ENCODE measurements at places on chromosomes 1 and 21.

GRCh38 chr1:235504122-235504493 is at the start of gene B3GALNT2:
TSS of gene B3GALNT2 (minus strand) at chr1:235504452. CDS start at chr1:235504252, 200 bp downstream.
- no peak for DNase-seq

GRCh38 chr1:57858740-57859139 is 434.9 kb upstream of the DAB1 start:
- no peak for DNase-seq

DNA sequence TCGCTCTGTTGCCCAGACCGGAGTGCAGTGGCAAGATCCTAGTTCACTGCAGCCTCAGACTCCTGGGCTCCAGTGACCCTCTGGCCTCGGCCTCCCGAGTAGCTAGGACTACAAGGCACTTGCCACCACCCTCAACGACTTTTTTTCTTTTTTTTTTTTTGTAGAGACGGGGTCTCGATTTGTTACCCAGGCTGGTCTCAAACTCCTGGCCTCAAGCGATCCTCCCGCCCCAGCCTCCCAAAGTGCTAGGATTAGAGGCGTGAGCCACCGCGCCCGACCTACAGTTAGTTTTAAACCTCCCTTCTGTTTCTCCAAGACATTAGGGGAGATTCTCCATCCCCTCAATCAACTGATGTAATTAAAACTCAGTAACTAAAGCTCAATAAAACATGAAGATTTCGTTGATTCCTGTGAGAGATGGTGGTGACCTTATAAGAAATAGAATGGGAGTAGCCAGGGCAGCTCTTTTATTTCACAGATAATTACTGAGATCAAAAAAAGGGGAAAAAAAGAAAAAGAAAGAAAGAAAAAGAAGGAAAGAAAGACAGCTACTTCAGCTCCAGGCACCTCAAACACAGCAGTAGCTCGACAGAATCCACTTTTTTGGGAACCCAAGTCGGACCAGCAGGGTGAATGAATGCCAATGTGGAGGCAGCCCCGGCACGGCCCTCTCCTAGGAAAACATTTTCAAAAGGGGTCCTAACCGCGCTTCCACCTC is 598 bp downstream of the GON4L start:
- DNase-seq, result no peak

DNA sequence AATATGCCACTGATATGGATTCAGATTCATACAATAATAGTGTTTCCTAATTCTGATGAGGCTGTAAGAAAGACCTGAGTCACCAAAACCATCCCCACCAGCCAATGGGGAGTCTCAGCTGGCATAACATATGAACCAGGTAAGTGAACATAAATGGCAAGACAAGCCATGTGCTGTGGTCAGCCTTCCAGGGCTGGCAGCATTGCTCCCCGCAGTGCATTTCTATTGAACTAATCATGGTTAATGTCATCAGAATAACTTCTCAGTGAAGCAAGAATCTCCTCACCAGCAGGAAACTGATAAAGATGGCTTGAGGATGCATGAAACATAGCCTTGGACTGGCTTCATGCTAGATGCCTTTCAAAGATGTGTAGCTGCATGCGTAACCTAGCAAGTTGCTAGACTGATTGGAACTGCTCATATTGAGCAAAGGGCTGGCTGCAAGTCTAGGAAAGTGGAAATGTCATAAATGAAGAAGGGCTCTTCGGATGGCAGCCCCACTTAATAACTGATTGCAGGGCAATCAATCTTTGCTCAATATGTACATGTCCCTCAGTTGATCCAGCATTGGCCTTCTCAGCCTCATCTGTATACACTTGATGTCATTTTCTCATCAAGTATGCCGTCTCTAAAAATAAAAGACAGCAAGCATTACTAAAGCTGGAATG is 88.0 kb downstream of the NTNG1 start:
- DNase-seq, result no peak

DNA sequence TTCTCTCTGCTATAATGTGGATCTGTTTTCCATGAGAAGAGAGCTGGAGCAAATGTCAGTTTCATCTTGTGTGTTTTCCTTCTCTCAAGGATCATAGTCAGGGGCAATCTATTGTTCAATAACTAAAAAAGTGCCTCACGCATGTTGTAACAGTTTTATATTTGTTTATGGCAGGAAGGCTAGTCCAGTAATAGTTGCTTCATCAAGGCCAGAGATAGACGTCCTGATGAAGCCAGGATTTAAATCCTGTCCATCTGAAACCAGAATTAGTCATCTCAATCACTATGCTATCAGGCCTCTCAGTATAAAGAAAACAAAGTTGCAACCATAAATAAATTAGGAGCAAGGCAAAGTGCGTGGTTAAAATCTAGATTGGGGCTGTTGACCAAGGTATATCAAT is 30.2 kb upstream of the DUSP10 start:
- no peak for DNase-seq

DNA sequence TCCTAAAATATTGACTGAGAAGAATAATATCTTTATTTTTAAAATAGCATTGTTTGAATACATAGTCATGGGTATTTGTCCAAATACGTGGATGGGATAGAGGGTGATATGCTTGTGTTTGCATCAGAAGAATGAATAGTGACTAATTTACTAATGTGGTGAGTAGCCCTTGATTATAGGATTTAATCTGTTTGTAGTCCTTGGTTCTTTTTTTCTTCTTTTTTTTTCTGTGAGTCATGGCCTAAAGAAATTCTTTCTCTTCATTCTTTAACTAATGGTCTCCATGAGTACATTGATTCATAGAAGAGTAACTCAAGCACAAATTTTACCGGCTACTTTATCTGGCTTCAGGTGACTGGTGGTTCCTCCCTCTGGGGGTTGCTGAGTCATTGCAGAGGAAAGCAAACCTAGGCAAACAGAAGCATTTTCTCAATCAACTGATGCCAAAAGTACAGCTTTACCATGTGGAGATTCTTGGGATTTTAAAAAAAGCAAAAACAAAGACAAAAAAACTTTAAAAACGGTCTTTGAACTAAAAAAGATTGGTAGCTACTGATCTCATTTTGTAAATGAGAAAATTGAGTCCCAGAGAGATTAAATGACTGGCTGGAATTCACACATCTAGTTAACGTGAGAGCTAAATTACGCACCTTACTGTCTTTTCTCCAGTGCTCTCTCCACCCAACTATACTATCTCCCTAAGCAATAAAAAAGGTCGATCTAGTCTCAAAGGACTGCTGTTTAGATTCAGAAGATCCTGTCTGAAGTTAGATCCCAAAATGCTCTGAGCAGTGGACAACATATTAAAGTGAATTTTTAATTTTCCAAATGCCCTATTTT is 40.5 kb downstream of the AK5 start:
- no peak for DNase-seq

GRCh38 chr1:51284487-51284954 is 45.8 kb downstream of the TTC39A start:
- no peak for DNase-seq

DNA sequence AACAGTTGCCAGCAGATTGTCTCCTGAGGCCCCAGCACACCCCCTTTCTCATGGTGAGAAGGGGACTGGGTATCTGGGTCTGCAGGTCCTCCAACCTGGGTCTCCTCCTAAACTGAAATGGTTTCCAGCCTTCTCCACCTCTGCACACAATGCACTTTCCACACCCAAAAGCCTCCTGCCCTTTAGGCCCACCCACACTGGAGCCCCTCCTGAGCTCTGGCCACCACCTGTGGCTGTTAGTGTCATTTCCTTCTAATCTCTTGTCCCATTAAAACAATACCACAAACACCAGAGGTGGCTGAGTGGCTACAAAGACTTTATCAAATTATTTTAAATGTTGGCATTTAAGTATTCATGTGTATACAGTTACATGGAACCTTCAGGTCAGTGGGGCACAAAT is 11.5 kb downstream of the GPR3 start:
- DNase-seq, result no peak

DNA sequence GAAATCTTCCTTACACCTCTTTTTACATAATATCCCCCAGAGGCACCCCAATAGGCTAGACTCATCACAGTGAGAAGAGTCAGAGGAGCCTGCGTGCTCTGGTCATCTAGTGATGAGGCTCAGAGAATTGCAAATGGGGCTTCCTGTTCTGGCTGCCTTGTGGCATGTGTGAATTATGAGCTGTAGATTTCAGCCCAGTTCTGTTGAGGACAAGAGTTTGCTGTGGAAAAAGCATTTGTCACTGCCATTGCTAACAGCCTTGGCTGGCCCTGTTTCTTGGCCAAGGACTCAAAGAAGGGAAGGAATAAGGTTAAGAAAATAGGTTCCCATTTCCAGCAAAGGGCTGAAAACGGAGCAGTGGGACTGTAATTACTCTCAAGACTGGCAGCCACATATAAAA is 30.7 kb downstream of the MRAP start:
- DNase-seq, result no peak

DNA sequence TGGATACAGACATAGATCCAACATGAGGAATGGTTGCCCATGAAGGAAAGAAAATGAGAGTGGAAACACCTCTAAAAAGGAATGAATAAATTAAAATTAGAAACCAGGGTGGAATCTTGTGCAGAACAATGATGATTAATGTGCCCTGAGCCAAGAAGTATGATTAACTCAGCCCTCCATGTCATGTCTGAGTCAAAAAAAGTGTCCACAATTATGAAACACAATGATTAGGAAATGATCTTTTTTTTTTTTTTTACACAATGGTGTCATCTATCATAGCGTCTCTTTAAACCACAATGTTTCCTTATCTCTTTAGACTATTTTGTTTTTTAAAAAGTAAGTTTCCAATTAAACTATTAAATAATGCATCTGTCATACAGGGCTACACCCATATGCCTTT is 78.9 kb upstream of the RAB4A start:
- DNase-seq, result peak; percentile 23

GRCh38 chr1:155073377-155074242 is 5.0 kb upstream of the EFNA3 start:
- DNase-seq, result peak; percentile 23

GRCh38 chr1:109027841-109028240 is 14.1 kb downstream of the WDR47 start:
- no peak for DNase-seq

DNA sequence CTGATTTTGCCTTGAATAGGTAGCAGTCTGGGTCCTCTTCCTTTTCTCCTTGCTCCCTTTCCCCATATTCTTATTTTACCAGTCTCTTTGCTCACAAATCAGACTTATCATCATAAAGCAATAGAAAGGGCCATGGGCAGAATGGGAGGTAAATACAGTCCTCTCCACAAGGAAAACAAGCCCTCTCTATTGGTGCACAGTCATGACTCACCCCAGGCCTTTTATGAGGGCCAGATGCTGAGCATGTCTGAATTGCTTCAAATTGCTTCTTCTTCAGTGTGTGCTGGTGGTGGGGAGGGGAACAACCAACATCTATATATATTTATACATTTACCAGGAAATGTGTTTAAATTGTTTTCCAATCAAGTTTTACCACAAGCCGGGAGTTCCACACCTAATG is 75.2 kb downstream of the GFI1 start:
- no peak for DNase-seq

DNA sequence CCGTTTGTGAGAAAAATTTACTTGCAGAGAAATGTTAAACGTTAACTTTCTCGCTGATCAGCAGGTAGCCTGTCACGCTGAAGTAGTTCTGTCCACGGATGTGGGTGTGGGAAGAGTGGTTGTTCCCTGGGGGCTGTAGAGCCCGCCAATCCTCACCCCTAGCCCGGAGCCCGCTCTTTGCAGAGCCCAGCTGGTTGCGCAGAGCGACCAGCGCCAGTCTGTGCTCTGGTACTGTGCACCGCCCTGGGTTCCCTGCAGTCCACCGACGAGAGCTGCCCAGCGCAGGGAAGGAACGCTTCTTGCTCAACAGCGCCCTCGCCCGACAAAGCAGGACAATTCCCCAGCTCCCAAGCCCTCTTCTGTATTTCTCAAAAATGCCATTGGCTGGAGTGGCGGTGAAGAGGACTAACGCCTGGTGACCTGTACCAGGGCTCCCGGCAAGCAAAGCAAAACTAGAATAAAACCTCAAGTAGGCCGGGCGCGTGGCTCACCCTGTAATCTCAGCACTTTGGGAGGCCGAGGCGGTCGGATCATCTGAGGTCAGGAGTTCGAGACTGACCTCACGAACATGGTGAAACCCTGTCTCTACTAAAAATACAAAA is 3.3 kb downstream of the RIPPLY3 start:
- peak; percentile 77 for DNase-seq

DNA sequence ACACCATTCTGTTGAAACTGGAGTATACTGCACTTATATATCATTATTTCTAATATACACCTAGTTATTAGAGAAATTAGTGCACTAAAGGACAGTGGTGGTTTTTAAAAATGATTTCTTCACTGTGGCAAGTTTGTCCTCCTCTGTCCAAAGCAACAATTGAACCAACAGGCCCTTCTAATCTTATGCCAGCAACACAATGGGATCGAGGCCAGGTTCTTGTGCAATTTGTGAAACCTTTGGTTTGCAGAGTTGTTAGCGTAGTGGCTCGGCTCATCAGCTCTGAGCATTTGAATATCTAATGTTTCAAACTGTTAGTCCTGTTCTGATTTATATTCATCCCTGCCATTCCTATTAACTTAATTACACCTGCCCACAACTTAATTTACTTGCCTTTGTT is 9.9 kb upstream of the LRRC39 start:
- no peak for DNase-seq

GRCh38 chr1:229303855-229304254 is 32.9 kb downstream of the RAB4A start:
- no peak for DNase-seq

DNA sequence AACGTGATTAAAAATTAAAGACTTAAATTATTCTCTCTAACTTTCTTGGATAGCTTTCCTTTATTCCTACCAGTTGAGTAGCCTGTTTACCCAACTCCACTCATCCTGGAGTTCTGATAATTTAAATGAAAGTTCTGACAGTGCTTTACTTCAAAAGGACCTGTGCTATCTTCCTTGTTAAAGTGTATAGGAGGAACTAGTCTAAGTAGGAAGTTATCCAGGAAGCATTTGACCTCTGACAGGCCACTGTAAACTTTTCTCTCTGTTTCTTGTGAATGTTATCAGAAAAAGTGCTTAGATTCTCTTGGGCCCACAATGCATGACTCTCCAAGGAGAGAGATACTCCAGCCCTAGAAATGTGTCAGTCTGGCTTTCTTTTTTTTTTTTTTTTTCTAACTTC is 9.2 kb downstream of the UAP1 start:
- DNase-seq, result no peak

GRCh38 chr1:228371741-228372182 is 34.9 kb downstream of the TRIM11 start:
- DNase-seq, result no peak

- DNase-seq, result no peak
Measured at GRCh38 chr1:161772397-161772796, 6.3 kb downstream of the ATF6 start.

- DNase-seq, result no peak
Measured at GRCh38 chr1:234942879-234943506, 185.6 kb downstream of the TOMM20 start.

GRCh38 chr21:39484711-39485276 is 33.0 kb downstream of the SH3BGR start:
- no peak for DNase-seq

DNA sequence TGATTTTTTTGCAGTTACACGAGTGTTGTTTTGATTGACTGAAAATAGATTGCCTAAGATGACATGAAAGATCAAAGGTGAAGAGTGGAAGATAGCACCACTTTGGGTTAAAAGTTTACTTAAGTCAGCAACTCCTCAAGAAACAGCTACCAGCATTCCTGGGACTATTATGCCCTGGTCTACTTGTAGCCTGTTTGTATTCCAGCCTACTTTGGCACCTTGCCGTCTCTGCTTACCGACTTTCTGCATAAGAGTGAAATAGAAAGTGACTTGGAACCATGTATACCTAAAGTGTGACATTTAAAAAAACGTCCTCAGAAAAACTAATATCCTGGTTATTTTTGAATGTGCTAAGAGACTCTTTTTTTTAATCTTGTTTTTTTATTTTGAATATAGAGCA is 631.5 kb upstream of the PTBP2 start:
- DNase-seq, result no peak

- no peak for DNase-seq
Measured at GRCh38 chr1:75426688-75427087, 184.2 kb downstream of the SLC44A5 start.

- no peak for DNase-seq
Measured at GRCh38 chr1:30290581-30290980, 432.8 kb downstream of the MATN1 start.

All from activated CD4-positive, alpha-beta T cell treated with anti-CD3 and anti-CD28 coated beads, Interleukin-2, amount 50 U/mL, for 16 hours (primary cell).